ENCODE measurements at places on chromosomes 6 and 20. TPM values are rescaled to one million over a fixed set of nuclear protein-coding genes. Genes with fewer than 3 reads are reported as not detected.

DNA sequence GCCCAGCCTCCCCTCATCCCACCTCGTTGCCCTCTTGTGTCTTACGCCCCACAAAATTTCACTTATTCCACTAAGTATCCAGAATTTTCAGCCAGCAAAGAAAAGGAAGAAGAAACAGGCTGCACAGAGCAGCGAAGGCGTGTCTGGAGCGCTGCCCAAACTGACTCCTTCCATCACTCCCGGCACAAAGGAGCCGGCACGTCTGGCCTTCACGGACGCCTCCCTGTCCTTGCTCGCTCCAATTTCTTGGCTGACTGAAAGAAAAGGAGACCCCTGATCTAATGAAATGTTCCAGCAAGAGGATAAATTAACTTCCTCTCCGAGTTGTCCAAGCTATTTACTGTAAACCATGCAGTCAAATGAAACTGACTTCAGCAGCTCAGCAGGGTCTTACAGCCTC, 152.3 kb upstream of the CDH4 start:
- DNase-seq, result peak; percentile 49

GRCh38 chr6:16146527-16146955, 17.7 kb downstream of the MYLIP start:
- no peak for DNase-seq

GRCh38 chr6:110748453-110748852, 66.8 kb downstream of the CDK19 start:
- DNase-seq, result no peak

SUN5 gene
- not detected for total RNA-seq

DNA sequence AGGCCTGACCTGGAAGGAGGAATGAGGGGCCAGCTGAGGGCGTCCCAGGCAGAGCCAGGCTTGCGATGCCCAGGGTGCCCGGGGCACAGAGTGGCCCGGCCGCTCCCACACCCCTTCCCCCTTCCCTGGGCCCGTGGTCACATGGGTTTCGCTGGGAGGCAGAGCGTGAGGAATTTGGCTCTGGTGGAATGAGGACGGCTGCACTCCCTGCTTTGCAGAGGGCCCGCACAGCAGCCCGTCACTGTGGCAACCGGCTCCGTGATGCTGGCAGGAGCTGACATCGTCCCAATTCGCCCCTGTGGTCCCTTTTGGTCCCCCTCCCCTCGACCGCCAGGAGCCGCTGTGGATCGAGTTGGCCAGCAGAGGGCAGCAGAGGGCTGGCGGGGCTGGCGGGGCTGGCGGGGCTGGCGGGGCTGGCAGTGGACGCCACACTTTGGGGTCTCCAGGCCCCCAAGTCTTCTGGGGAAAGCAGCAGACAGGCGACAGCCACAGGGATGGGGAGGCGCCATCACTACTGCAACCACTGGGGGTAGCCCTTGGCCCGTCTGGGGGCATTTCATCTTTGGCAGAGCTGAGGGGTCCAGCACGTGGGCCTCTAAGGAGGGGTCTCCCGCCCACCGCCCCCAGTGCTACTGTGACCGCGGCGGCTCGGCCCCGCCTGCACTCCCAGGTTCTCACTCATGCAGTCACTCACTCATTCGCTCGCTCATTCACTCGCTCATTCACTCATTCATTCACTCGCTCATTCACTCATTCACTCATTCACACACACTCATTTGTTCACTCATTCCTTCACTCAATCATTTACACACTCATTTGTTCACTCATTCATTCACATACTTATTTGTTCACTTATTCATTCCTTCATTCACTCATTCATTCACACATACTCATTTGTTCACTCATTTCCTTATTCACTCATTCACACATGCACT, 49.7 kb upstream of the BHLHE23 start:
- peak; percentile 45 for DNase-seq

GRCh38 chr20:45452772-45453691, 16.5 kb upstream of the WFDC2 start:
- no peak for DNase-seq

HLA-DQB2 gene
- total RNA-seq, result 1.7 TPM

- DNase-seq, result no peak
These were observed 152.3 kb upstream of the OLIG3 start for GRCh38 chr6:137646484-137646883.

DNA sequence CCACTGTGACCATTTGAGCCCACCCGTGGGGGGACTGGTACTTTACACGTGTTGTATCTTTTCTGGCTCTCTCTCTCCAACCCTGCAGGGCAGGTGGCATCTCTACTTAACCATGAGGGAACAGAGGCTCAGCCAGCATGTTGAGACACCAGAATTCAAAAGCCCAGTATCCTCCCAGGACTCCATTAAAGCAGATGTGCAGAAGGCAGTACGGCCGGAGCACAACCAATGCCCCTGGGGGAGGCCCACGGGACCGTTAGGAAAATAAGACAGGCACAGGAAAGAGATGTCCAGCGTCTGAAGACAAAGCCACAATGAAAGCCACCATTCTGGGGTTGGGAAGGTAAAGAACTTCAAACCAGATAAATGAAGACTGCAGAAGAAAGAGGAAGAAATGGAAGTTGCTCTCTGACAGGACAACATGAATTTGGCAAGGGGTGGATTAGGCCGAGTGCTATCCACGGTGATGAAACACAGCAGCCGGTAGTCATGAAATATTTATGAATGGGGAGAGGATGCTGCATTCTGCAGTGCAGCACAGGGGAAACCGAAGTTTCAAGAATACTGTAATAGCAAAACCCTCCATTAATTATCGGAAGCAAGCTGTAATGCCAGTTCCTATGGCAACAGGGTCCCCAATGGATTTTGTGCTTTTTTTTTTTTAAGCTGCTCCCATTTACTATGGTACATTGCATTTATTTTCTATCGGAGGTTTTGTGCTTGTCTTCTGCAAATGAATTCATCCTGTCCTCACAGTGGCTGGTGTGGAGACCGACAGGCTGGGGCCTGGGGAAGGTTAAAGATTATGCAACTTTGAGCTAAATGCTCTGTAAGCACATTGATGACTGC, 179.4 kb downstream of the NRN1 start:
- no peak for DNase-seq

DNA sequence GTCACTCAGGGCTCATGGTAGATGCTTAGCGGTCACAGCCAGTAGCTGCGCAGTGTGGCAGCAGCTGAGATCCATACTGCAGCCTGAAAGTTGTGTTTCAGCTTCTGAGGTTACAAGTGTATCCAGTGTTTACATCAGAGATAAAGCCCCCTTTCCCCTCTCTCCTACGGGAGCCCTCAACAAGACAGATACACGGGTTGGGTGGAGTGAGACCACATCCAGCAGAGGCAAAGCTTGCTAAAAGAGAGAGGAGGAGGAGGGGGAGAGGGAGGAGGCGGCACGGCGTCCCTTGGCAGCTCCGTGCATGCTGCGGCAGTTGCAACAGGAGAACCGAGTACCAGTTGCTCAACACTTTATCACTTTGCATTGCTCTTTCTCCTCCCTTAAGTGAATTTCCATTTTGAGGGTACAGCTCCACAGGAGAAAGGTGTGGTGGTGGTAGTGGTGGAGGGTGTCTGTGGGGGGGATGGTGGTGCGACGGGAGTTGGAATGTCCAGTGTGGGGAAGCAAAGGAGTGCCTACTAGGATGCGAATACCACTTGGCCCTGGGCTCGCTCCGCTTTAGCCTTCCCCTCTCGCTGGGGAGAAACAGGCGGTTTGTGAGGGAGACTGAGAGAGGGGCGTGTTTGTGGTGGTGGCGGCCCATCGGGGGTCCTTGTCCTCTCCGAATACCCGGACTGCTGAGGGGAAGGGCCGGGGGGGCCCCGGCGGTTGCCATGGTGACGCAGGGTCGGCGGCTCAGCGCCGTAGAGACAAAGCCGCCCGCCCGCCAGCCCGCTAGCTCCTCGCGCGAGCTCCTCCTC, 405 bp upstream of the RNF182 start:
- peak; percentile 48 for DNase-seq

RAD21L1 gene
- total RNA-seq, result not detected

DNA sequence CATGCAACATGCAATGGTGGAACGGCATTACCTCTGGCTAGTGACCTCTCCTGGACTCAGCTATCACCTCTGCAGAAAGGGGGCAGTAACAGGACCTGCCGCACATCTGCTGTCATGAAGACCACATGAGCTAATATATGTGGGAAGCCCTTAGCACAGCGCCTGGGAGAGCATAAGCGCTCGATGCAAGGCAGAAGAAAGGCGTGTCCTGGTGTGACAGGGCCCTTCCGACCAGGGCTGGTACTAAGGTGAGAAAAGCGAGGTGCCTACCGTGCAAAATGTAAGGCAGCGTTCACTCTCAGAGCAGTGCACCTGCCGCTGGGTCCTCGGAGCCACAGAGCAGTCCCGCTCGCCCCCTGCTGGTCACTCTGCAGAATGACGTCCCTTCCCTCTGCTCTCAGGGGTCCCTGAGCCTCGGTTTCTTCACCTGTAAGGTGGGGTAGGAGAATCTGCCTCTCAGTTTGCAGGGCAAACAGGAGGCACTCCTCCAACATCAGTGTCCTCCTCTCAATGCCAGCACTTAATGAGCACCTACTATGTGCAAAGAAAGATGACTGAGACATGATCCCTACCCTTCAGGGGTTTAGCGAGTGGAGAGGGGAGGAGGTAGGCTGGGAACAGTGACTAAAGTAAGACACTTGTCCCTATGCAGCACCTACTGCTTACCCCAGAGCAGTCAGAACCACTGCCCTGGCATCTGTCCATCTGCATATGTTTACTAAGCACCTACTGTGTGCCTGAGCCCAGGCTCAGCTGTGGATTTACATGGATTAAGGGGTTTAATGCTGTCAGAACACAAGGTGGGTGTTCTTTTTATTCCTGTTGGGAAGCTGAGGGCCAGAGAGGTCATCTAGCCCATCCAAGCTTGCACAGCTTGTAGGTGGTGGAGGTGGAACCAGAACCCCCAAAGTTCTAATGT, 41.1 kb upstream of the PTGIS start:
- DNase-seq, result peak; percentile 78
